Endothelial cell (in vitro differentiated cells): ENCODE measurements at places on chromosomes 3 and 15.

- no peak for DNase-seq
Measured at GRCh38 chr3:194571491-194572142, 61.6 kb downstream of the TMEM44 start.

- no peak for DNase-seq
Measured at GRCh38 chr3:112815981-112816380, 30.7 kb downstream of the CD200R1L start.

DNA sequence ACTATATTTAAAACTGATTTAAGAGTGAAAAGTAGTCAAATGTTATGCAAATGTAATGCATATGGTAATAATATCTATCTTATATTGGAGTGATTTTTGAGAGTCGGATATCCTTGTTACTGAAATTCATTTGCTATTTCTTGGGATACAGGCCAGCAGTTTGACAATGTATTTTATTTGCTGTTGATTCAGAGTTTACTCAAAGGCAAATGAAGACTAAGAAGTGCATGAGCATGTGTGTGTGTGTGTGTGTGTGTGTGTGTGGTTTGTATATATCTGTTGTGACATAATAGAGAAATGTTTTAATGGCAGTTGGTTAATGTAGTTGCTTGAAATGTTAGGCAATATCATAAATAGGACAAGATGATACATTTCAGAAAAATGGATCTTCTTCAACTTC is 39.0 kb downstream of the UNC13C start:
- DNase-seq: no peak

DNA sequence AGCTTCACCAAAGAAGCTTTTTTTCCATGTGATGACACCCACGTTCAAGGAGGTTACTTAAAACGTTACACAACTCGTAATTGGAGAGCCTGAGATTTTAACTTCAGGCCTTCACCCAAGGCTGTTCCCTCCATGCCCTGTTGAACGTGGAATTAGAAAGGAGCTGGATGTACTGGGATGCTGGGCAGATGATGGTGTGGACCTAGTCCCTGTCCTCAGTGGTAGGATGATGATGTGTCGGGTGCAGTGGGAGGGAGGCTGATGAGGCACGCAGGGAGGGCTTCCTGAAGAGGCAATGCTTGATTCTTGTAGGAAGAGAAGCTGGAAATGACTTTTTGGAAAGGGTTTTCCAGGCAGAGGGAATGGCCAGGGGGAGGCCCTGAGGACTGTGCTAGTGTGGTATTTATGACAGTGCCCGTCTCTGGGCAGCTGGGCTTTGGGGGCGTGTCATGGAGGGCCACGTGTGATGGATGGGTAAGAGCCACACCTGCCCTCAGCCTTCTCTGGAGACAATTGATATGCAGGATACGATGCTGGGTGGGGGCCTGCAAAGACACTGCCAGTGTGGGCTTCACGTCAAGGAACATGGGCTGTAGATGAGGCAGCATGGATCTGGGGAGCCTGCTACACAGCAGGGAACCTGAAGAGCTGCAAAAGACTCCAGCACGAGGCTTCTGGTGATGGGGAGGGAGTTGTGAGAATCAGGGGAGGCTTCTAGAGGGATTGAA is 15.3 kb downstream of the SYNM start:
- DNase-seq: no peak

DNA sequence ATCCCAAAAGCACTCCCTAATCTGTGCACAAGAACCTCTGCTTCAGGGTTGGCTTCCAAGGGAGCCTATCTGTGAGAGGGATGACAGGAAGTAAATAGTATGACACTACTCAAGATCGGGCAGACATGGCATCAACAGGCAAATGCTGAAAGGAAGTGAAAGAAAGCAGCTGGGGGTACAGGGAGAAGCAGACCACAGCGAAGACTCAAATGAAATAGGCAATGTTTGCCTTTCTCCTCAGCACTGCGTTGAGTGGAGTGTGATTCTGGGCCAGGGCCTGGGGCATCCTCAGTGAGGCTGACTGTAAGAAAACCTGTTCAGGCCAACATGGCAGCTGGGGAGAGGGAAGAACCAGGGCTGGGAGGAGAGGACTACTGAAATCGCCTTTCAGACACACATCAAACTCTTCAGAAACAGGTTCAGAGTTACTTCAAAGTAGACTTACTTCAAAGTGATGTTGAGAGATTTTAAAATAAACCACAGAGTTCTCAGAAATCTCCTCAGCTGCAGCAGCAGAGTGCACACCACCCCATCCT is 96.6 kb downstream of the SLC9A9 start:
- no peak for DNase-seq

DNA sequence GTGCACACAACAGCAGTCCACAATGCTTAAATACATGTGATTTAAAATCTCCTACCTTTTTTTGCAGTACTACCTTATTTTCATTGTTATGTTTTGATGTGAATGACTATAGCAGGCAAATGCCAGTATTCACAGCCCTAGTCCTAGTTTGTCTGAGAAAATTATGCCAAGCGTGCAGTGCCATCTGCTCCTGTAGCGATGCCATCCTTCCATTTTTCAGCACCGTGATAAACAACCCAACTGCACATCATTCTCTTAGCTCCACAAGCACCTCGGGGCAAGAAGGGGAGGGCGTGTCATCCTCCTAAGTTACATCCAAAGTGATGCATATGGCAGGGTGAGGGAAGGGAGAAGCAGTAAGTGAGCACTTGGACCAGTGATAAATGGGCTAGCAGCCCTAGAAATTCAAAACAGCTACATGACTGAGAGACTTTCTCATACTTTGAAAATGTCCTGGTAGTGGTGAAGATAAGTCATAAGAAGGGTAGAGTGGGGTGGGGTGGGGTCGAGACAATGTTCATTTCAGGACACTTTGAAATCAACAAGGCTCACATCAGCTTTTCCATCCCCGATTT is 198.8 kb downstream of the LSAMP start:
- DNase-seq: no peak

- DNase-seq: no peak
Measured at GRCh38 chr3:51712038-51712420, 5.2 kb downstream of the GRM2 start.

DNA sequence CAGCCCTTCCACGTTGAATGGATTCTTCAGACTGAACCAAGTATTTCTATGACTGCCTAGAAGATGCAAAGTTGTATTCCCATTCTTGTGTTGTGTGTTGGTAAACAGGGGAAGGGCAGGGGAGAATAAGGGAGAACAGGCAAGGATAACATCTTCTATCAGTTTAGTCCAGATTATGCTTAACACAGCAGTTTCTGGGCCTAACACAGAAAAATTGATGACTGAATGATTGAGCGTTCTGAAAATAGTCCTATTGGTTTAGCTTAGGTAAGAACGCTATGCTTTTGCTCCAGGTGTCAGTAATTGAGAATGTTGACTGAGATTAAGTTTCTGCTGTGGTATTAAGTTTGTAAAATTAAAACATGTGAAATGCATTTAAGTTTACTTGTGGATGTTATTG is 8.6 kb downstream of the FOXB1 start:
- DNase-seq: no peak

DNA sequence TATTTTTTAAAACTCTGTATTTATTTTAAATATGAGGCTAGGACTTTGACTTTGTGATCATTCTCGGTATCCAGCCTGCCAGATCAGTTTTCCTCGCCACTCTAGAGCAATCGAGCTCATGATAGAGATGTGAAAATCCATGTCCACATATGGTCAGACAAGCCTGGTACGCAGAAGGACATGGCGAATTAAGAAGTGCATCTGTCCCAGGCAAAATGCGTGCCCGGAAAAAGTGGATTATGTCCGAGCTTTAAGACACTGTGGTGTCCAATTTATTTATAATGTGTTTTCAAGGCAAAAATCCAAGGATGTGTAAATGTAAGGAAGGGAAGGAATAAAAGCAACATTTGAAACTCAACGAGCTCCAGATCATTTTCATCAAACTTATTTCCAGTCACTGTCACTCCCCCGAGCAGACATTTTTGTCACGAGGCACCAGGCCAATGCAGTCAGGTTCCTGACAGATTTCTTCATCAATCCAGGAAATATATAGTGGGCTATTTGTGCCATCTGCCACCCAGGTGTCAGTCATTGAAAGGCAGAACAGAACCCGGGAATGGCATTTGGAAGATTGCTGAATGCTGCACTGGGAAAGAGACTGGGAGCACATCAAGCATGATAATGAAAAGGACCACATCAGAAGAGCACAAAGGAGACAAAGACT is 825.7 kb downstream of the SQOR start:
- no peak for DNase-seq

GRCh38 chr3:139893267-139893962 is 41.6 kb upstream of the CLSTN2 start:
- no peak for DNase-seq

DNA sequence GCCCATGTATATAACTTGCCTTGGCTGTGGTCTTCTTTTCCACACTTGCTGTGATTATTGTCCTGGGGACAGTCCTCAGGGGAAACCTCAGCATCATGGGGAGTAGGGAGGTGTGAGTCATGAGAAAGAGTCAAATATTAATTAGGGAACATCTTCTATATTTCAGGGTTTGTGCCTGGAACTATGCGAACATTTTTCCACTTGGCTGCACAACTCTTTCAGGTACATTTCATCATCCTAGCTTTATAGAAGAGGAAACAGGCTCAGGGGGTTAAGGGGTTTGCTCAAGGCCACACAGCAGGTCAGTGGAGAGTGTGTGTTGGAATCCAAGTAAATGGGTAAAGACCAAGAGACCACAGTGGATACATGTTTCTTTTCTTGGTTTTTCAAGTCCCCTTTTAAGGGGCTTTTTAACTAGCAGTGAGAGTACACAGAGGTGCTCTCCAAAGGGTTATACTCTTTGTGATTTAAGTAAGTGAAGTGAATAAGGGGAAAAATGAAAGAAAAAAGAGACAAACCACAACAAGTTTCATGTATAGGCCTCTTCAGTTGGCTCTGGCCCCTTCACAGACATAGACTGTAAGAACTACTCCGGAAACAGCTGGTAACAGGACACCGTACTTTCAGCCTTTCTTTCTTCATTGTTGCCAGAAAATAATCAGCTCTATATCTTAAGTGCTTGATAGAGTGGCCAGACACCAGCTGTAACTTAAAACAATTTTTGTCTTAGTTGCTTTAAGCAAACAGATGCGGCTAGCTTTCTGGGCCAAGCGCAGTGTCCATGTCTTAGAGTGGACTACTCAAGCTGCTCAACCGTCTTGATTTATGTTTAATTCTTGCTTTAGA is 64.6 kb downstream of the EEFSEC start:
- no peak for DNase-seq

- DNase-seq: no peak
Measured at GRCh38 chr3:178420033-178420432, 116.2 kb upstream of the KCNMB2 start.

DNA sequence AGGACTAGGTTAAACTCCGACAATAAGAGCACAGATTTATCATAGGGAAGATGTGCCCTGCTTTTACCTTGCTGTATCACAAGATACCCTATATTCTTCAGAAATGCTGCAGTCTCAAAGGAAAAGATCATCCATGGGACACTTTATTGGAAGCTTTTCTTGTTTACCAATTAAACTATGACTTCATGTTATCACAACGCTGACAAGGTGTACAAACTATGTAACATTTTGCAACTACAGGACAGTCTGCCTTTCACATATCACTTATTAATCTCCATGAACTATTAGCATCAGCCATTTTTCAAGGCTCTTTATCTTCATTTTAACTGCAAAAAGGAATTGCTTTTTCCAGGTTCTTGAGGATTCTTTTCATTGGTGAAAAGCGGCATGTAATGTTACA is 34.0 kb downstream of the CBLB start:
- DNase-seq: no peak

DNA sequence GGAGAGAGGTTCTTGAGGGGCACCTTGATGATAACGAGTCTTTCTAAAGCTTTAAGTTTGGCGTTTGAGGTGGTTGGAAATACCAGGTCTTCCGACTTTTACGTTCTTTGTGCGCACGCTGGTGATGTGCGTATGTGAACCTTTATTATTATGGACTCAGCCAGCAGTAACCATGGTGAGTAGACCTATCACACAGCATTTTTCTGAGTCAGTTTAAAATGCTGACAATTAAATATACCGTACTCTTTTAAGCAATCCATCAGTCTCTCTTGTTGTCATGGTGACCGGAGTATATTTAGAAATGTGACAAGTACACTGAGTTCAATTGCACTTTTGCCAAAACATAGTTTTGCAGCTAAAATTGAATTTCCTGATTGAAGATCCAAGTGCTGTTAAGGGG is 172.2 kb downstream of the LPP start:
- no peak for DNase-seq

DNA sequence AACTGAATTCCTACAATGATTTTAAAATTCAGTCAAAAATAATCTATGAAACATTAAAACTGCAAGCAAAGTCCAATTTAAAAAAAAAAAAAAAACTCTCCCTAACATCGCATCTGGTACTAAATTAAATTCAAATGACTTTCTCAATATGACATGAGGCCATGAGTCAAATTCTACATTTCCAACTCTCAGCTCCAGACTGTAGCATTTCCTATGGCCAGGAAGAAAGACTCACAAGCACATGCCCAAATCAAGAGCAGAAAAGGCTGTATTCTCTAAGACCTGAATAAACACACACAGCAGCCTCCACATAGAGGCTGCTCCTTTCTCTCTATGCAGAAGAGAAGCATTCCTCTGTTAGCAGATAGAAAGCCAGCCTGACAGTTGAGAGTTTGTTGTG is 729.2 kb downstream of the ROBO1 start:
- DNase-seq: no peak

DNA sequence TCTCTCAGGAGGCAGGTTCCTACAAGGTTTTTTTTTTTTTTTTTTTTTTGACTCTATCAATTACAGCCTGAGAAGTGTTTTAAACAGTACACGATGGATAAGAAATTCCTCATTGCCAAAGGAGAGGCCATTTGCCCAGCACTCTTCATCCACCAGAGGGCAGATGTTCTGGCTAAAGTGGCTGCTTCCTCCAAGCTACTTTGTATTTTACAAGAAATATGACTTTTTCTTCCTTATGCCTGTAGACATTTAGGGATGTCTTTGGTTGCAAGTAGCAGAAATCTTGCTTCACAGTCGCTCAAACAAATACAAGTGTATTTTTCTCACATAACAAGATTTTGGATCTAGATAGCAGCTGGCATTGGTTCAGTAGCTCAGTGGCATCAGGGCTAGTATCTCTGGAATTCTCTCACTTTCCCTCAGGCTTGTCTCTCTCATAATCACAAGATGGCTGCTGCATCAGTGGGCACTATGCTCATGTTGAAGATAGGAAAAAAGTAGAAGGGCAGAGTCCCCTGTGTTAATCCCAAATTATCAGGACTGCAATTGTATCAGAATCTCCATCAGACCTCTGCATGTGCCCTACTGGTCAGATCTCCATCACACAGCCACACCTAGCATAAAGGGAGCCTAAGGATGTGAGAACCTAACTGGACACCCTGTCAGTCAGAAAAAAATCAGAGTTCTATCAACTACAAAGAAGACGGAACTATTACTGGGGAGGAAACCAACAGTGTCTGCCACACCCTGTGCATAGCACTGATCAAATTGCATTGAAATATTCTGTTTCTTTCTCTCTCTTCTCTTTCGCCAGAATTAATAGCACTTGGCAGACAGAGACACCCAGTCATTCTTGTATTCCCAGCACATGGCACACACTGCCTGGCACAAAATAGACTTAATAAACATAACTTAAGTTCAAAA is 138.9 kb upstream of the COL8A1 start:
- peak; percentile 49 for DNase-seq
